ENCODE measurements at places on chromosomes 7 and 10. TPM values are rescaled to one million over a fixed set of nuclear protein-coding genes. Genes with fewer than 3 reads are reported as not detected.
A peak's percentile ranks its signal among the peaks of the same experiment; 100 is the strongest.

DNA sequence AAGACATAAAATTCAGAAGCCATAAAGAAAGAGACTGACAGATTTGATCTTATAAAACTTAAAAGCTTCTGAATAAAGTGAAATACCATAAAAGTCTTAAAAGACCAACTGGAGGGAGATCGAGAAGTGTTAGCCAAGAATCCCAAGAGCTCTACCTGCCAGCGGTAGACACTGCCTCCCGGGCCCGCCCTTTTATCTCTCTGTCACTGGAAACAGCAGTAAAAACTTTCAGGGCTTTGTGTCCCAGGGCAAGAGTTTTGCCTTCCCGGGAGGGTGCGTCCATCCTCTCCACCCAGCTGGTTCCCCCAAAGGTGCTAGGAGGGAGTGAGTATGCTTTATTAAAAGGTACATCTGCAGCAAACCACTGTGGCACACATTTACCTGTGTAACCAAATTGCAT, 5.8 kb downstream of the PLA2G12B start:
- no peak for DNase-seq

- DNase-seq, result no peak
Measured at GRCh38 chr10:122990278-122990677, 10.1 kb downstream of the PSTK start.

DNA sequence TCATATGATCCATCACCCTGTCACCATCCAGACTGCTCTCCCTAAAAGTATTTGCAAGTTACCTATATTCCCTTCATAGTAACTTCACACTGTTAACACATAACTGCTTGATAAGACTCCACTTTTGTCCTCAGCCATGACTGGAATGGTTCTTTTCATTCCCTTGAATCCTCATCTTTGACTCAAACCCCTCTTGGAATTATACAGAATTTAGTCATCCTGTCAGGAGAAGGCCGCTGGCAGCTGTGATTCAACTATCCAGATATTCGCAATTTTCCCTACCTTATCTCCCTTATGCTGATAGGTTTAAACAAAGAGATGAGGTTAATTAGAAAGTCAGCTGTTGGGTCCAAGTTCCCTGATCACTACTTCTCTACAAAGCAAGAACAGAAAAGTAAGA, 143.0 kb upstream of the HPS1 start:
- DNase-seq, result no peak

DNA sequence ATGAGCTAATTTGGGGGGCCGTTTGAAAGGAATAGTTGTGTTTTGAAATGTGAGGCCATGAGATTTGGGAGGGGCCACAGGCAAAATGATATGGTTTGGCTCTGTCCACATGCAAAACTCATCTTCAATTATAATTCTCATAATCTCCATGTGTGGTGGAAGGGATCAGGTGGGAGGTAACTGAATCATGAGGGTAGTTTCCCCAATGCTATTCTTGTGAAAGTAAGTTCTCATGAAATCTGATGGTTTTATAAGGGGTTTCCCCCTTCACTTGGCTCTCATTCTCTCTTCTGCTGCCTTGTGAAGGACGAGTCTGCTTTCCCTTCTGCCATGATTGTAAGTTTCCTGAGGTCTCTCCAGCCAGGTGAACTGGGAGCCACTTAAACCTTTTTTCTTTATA, 490.8 kb upstream of the GRM3 start:
- no peak for DNase-seq

The CALML3 gene
- 0.19 TPM for total RNA-seq

GRCh38 chr10:54710918-54711317, 90.1 kb downstream of the PCDH15 start:
- DNase-seq, result no peak

DNA sequence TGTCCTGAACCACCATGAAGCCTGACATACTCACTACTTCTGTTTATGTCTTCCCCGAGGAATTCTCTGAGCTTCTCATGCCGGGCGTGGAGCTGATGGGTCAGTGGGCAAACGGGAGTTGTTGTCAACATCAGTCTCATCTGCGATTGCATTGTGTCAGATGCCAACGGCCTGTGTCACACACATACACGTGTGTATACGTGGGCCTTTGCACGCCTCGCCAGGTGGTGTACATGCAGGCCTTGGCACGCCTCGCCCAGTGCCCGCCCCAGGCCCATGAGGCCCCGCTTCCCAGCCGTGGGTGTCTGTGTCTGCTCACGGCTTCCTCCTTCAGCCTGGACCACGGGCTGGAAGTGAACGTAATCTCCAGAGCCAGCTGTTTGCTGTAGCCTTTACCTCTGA, 7.5 kb upstream of the CSGALNACT2 start:
- DNase-seq, result no peak

- DNase-seq, result no peak
Measured at GRCh38 chr10:104103956-104104355, 18.0 kb upstream of the SFR1 start.

GRCh38 chr7:116429986-116430619, 69.4 kb upstream of the CAV2 start:
- DNase-seq, result no peak

- no peak for DNase-seq
Measured at GRCh38 chr7:15326044-15326644, 235.7 kb downstream of the AGMO start.

DNA sequence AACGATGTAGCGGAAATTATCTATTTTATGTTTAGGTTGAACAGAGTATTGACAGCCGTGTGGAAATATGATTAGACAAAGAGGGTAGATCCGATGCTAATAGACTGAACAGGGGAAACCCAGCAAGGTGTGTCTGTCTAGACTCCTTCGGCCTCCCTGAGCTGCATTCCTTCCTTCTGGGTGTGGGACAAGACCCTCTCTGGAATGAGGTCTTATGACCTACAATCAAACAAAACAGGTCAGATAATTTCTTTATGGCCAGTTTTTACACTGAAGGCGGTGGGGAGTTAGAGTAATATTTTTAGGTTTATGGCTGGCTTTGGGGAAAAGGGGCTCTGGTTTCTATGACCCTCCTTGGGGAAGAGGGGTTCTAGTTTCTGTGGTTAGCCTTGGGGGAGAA, 41.2 kb downstream of the WIPF3 start:
- DNase-seq, result no peak

DNA sequence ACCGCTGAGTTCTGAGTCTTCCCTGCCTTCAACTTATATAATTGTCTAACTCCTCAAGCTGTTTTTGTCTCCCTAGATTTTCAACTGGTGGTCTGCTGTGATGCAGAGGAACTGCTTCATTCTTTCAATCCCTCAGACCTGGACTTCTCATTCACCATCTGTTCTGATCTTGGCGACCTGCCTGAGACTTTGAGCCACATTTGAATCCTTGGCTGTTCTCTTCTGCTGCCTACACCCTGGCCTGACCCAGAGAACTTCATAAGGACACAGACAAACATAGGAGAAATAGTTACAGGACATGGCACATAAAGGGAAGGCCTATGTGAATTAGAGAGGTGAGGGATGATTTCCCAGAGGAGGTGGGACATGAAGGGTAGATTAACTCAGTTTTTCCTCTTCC, 326.7 kb downstream of the PTEN start:
- DNase-seq, result no peak

The TMEM229A gene
- total RNA-seq, result 51.0 TPM

The TRIM24 gene
- total RNA-seq, result 55.9 TPM

- peak; percentile 2 for DNase-seq
Measured at GRCh38 chr10:110167149-110167548, 40.3 kb upstream of the MXI1 start.

- peak; percentile 70 for DNase-seq
Measured at GRCh38 chr10:93991596-93992284, 2.0 kb upstream of the PLCE1 start.

DNA sequence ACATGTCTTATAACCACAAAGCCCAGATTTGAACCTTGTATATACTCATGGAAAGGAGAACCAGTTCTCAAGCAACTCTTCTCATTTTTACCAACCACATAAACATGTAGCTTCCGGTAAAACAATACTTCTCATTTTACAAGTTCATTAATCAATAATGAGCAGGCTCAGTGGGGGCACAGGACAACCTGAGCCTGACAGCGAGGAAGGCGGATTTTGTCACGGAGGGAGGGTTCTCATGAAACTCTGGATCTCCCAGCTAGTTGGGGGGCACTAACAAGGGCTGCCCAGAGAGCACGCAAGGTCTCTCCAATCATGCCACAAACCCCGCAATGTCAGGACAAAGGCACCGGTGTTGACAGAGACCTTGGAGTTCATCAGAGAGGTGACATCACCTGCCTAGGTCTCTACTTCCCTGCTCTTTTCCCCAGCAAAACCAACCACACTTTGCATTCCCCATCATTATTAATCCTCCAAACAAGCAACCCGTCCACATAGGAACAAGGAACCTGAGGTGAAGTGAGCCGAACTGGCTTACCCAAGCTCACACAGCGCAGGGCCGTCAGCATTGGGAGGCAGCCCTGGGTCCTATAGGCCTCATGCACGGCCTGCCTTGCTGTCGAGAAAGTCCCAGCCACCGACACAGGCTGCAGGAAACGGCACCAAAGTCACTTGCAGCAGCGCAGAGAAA, 192.1 kb upstream of the KLF14 start:
- no peak for DNase-seq

The FAM131B gene
- 1.2 TPM for total RNA-seq

DNA sequence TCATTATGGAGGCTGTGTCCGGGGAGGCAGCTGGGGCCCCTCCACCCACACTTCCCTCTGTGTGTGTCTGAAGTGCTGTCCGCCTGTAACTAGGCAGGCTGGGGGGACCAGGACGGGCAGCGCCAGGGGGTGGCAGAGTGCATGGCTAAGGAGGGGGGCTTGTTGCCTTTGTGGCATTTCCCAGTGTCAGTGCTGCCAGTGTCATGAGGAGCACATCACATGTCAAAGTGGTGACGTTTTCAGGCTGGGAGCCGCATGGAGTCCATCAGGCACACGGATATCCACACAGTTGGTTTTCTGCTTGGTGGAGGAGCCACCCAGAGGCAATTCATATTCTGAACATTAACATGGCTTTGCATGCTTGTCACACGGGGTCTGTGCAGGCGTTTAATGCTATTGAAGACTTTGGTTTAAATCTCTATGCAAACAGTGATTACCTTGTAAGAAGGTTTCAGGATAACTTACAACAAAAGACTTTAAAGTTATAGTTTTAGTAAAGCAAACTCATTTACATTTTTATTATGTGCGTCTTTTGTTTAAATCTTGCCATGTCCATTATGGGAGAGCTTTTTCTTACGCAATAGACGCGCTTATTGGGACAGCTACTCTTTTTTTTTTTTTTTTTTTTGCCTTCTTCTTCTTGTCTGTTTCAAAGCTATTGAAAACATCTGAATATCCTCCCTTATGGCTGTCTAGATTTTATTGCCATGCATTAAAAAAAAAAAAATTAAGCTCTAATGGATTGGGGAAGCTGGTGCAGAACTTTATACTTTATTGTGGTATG, 52.9 kb downstream of the C10orf67 start:
- DNase-seq, result no peak

DNA sequence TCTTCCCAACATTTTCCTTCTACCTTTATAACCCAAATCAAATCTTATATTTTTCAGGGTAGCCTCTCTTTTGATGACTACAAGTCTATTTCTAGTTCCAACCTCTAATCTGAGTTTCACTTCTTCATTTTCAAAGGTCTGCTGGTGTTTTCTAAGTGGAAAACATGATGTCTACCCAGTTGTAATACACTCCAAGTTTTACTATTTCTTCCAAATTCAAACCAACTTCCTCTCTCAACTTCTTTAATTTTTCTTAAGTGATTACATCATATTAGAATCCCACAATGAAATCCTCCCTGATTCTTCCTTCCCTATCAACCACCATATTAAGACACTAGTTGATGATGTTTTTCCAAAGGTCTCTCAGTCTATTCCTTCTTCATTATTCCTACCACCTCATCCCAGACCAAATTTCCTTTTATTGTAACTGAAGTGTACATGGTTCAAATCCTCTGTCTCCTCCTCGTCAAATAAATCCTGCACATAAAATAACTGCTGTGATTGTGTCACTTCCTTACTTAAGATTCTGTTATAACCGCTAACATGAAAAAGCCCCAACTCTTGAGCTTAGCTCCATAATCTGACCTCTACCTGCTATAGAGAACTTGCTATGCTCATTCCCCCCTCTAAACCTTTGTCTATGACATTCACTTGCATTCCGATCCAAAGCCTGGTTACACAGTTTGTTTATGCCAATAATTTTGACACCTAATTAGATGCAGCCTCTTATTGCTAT, 12.7 kb downstream of the TAS2R38 start:
- no peak for DNase-seq

GRCh38 chr7:130151591-130152492, 53.4 kb downstream of the TMEM209 start:
- DNase-seq, result no peak

The RBM28 gene
- total RNA-seq, result 58.3 TPM

DNA sequence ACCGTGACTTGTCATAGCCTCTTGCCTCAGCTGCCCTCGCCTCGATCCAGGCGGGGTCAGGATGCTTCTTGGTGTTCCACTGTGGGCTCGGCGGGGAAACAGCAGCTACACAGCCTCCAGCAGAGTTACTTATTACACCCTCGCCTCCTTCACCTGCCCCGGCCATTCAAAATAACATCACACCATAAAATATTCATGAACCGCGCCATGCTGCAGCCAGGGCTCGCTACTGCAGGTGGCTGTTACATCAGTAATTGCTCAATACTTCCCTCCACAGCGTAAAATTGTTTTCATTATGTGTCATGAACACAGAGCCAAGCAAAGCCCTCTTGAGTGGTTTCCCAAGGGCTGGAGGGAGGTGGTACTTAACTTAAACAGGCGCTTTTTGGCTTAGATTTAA, 241.5 kb upstream of the SP8 start:
- DNase-seq, result no peak

GRCh38 chr7:15612205-15612604, 50.4 kb upstream of the AGMO start:
- no peak for DNase-seq

GRCh38 chr7:2242541-2243429, 759 bp downstream of the NUDT1 start:
- no peak for DNase-seq

GRCh38 chr7:123533929-123534382, 439 bp downstream of the IQUB start:
- peak; percentile 33 for DNase-seq

GRCh38 chr7:157208571-157209413, 70.1 kb downstream of the UBE3C start:
- no peak for DNase-seq

The MKX gene
- total RNA-seq, result 1.7 TPM

DNA sequence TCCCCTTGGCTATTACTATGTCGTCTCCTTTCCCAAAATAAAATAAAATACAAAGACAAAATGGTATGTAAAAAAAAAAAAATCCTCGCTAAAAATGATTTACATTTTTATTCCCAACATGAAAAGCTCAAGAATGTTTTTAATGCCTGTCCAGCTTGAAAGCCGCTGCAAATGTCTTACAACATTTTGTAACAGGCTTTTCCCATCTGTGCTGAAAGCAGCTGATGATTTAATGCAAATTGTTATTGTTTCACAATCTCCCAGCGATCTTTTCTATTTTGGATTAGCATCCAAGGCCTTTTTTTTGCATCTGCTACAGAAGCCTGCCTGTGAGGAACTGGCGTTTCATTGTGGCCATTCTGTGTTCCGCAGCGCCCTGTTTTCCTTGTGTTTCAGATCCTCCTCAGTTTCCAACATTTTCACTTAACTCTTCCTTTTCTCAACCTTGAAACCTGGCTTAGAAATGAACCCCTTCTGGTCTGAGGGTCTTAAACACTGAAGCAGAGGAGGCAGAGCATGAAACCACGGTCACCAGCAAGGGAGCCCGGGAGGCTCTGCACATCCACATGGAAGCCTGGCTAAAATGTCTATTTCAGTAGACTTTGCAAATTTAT, 712.1 kb downstream of the PARD3 start:
- DNase-seq, result no peak

- DNase-seq, result no peak
Measured at GRCh38 chr7:77444123-77444522, 28.0 kb upstream of the GSAP start.
